ENCODE measurements at places on chromosomes 7 and 10.

DNA sequence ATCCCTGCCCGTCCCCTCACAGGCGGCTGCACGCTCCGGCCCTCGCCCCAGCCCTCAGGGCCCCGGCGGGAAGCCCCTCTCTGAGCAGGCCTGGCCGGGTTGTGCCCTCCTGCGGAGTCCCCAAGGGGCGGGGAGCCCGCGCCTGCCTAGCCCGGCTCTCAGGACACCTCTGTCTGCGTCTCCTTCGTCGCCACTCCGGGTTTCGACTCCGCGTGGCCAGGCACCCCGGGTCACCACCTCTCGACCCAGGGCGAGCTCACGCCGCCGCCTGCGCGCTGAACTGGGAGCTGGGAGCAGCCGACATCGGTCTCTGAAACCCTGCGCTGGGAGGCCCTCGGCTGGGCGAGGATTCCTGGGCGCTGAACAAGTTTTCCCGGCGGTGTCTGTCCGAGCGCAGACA lies 6.2 kb upstream of the OGDHL start:
- no peaks in the 10 kb centered on the region for H3K4me1 ChIP-seq
- no peak overlapping the region for H3K4me3 ChIP-seq
- H3K27ac ChIP-seq, result no peak overlapping the region
- no peak for DNase-seq

DNA sequence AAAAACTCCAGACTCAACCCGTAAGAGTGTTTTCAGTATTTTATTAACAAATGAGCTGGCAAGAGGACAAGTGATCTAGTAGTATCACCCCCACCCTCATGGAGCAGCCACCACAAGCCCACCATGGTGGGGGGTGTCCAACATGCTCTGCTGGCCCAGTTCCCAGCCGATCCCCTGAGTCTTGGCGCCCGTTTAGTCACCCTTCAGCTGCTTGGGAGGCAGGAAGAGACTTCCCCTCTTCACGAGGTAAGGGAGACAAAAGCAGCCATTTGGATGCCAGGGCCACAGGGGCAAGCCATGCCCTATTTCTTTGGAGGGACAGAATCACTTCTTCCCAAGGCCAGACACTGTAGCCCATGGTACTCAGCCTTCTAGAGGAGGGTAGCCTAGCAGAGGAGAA lies 54.1 kb downstream of the NOD1 start:
- no peak overlapping the region for H3K4me3 ChIP-seq
- no peak overlapping the region for H3K27ac ChIP-seq
- H3K4me1 ChIP-seq, result no peaks in the 10 kb centered on the region
- H3K36me3 ChIP-seq, result peaks cover 20% of the 10 kb centered on the region
- no peak for DNase-seq
- H3K27me3 ChIP-seq, result no peaks in the 10 kb centered on the region

DNA sequence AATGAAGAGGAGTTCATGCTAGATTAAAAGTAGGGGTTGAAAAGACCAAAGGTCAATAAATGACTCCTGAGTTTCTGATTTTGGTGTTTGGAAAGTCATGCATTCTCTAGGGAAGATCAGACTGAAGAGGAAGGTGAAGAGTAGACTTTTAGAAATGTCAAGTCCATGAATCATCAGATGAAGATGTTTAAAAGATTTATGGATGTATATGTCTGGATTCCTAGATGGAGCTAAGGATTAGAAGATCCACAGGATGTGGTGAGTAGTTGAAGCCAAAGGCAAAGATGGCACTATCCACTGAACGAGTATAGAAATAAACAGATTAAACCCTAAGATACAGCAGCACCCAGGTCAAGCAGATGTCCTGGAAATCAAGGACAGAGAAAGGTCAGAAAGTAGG lies 298.5 kb downstream of the GPAM start:
- no peaks in the 10 kb centered on the region for H3K4me1 ChIP-seq
- no peak overlapping the region for H3K27ac ChIP-seq
- no peak overlapping the region for H3K4me3 ChIP-seq
- DNase-seq, result no peak

- no peak overlapping the region for H3K4me3 ChIP-seq
- no peak for DNase-seq
These were observed 249.5 kb upstream of the SORCS1 start for GRCh38 chr10:107413971-107414370.

DNA sequence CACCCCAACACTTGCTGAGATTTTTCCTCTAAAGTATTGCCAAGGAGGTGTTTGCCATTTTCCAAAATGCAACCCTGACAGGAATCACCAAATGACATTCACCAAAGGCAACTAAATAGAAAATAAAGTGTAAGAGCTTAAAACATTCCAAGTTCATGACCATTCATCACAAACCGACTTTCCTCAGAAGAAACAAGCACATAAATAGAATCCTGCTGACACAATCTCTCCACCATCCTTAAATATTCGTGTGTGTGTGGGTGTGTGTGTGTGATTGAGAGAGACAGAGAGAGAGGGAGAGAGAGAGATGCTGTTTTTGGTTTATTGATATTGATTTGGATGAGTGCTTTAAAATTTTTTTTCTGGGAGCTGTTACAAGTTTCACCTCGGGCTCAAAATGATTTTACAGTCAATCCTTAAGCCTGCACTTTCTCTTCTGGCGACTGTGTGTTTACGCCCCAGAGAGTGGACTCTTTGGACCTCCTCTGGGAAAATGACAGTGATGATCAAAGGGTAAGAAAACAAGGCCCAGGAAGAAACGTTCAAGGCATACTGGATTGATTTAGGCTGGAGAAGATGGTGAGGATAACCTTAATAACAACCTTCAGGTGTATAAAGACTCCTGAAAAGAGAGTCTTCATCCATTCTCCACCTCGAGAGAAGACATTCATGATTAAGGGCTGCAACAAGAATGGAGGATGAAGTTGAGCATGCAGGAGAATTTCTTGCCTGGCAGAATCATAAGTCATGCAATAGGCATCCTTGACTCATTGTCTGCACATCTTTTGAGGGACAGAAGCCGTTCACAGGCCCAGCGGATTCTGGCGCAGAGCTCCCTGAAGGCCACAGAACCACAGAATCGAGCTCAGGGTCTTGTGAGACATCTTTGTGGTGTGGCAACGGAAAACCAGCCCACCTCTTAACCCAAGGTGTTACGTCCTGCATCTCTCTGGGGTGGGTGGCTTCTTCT lies 104.4 kb upstream of the FGFR2 start:
- H3K4me1 ChIP-seq, result peaks cover 15% of the 10 kb centered on the region
- H3K27me3 ChIP-seq, result no peaks in the 10 kb centered on the region
- H3K27ac ChIP-seq, result peak overlapping the region; percentile 62
- H3K36me3 ChIP-seq, result peaks cover 2% of the 10 kb centered on the region
- DNase-seq, result no peak

DNA sequence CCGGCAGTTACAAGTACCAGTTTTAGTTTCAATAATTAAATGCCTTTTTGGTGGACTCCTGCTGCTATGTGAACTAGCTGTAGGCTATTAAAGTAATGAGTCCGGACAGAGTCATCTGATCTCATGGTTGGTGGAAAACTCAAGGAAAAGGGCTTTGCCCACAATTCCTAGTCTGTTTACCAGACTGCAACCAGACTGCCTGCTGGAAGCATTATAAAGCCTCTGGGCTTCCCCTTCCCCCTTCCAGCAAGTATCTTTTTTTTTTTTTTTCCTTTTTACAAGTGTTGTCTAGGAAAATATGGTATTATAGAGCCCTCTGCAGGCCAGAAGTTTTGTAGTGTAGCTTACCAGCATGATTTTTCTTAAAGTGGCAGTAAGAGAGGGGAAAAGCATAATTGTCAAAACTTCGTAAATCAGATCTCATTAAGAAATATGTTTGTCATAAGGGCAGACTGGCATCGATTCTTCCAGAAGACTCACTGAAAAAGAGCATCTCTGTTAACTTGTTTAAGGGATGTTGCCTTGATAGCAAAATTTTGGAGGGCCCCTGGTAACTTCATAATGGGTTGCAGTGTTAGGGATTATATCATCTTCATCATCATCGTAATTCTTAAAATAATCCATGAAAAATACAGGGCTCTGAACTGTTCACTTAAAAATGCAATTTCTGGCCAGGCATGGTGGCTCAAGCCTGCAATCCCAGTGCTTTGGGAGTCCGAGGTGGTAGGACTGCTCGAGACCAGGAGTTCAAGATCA lies 181.3 kb downstream of the TAX1BP1 start:
- H3K4me1 ChIP-seq, result peaks cover 44% of the 10 kb centered on the region
- H3K36me3 ChIP-seq, result peaks cover 2% of the 10 kb centered on the region
- no peaks in the 10 kb centered on the region for H3K27me3 ChIP-seq
- H3K4me3 ChIP-seq, result no peak overlapping the region

DNA sequence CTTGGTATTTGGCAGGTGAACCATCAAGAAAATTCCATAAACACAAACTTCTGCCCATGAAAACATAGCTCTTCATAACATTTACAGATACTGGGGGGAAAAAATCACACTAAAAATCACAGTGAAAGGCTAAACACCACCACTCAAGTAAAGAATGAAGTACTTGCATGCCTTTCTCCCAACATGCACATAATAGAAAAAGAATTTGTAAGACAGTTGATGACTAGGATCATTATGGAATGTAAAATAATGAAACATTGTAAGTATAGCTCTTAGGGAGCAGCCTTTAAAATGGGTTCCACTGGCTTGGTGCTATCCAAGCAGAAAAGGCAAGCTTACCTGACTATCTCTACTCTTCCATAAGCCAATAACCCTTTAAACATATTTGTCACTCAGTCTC lies 299.9 kb upstream of the LRRN3 start:
- no peak for DNase-seq
- no peak overlapping the region for H3K27ac ChIP-seq
- peaks cover 5% of the 10 kb centered on the region for H3K4me1 ChIP-seq

DNA sequence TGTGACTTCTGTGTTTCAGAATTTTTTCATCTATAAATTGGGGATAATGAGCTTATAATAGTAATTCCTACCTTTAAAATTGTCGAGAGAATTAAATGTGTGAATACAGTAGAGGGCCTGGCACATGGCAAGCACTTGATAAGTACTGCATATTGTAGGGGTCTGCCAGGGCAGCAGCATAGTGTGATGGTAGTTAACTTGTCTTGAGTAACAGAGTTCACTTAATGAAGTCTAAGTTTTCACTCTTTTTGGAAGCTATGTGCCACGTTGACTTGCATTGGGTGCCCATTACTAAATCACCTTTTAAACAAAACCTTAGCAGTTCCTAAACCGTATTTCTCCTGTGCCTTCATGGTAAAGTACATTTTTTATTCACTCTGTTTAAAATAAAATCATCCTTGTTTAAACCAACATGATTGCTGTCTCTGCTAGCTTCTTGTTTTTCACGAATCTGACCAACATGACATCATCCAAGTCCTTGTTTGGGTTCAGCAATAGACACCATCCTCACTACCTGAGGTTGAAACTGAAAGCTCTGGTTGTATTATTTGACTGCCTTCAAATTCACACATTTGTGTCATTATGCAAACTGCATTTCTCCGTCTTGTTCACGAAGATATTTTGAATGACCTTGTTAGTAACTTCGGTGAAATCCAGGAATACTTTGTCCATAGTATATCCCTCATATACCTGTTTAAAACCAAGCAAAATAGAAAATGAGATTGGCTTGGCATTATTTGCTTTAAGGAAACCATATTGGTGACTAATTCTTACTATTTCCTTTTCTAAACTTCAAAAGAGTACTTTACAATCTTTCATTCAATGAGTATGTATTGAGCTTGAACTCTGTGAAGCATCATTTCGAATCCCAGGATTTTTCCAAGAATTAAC lies 340.2 kb downstream of the SUGCT start:
- H3K4me3 ChIP-seq, result no peak overlapping the region
- peaks cover 49% of the 10 kb centered on the region for H3K4me1 ChIP-seq
- peak overlapping the region; percentile 22 for H3K27ac ChIP-seq

DNA sequence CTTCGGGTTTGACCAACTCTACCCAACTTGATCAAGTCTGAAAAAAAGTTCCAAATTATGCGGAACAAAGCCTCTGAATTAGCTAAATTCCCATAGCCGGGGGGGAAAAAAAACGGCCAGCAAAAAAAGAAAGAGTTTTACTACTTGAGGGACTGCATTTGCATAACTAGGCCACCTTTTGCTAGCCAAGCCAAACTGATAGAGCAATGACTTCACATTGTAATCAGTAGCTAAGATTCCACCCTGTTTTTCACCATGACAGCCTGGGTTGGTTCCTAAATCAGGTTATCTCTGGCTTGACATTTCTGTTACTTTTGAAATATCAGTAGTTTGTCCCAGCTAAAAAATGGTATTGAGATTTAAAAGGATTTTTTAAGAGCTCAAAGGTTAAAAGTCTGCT lies 31.4 kb upstream of the CREB3L2 start:
- H3K27me3 ChIP-seq, result no peaks in the 10 kb centered on the region
- no peak for DNase-seq
- H3K36me3 ChIP-seq, result peaks cover 4% of the 10 kb centered on the region
- no peak overlapping the region for H3K27ac ChIP-seq
- H3K4me1 ChIP-seq, result peaks cover 7% of the 10 kb centered on the region

GRCh38 chr10:91665842-91666241 lies 33.0 kb upstream of the PPP1R3C start:
- no peak overlapping the region for H3K27ac ChIP-seq
- no peaks in the 10 kb centered on the region for H3K27me3 ChIP-seq
- no peak for DNase-seq
- H3K36me3 ChIP-seq, result no peaks in the 10 kb centered on the region

DNA sequence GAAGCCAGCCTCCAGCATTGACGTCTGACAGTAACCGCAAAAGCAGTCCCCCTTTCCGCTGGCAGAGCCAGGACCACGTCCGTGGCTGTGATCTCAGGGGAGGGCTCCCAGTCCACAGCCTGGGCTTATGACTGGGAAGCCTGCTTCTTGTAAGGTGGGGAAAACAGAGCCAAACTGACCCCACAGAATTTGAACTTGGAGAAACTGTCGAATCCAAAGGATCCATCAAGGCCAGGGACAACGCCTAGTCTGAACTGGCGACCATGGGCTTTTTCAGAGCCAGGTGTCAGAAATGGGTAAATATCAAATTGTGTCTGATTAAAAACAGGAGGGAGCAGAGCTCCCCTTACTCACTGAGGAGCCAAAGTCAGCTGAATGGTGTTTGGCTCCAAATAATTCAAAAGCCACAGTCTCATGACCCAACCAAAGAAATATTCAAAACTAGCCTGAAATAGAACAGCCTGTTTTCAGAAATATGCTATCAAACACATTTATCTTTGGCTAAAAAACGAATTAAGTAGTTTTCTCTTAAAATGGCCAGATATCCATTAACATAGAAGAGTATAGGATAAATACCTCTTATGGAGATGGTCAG lies 751.4 kb upstream of the GALNT17 start:
- H3K36me3 ChIP-seq, result no peaks in the 10 kb centered on the region
- no peak overlapping the region for H3K4me3 ChIP-seq
- H3K27ac ChIP-seq, result peak overlapping the region; percentile 66
- H3K27me3 ChIP-seq, result no peaks in the 10 kb centered on the region
- DNase-seq, result no peak
- H3K4me1 ChIP-seq, result peaks cover 42% of the 10 kb centered on the region

Data from chondrocyte (in vitro differentiated cells).